ENCODE measurements at places on chromosomes 7 and 10.
A peak's percentile ranks its signal among the peaks of the same experiment; 100 is the strongest.

GRCh38 chr10:114545071-114545470 is 113.0 kb downstream of the ABLIM1 start:
- no peak for DNase-seq

GRCh38 chr7:2165610-2166594 is 66.8 kb downstream of the MAD1L1 start:
- no peak for DNase-seq

DNA sequence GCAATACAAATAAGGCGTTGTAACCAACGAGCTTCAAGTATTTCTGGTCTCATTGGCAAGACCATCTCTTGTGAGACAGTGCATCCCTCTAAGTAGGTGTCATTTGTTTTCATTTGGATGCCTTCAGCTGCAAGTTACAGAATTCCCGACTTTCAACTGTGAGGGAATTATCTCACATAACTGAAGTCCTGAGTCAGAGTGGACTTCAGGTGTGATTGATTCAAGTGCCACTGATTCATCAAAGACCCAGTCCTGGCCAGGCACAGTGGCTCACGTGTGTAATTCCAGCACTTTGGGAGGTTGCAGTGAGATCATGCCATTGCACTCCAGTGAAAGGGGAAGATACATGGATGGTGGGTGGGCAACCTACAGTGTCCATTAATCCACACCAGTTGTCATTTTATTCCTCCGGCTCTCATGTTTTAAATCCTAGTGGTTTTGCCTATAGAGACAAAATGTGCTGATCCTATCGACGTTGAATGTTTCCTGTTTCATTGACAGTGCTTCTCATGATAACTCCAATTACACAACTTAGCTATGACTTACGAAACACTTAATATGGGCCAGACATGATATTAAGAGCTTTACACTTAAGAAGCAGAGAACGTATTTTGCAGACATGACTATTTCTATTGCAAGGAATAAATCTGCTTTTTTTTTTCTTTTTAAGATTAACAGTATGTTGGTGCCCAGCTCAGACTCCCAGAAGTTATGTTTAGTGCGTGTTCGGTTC is 268.0 kb downstream of the FRMD4A start:
- DNase-seq = no peak

DNA sequence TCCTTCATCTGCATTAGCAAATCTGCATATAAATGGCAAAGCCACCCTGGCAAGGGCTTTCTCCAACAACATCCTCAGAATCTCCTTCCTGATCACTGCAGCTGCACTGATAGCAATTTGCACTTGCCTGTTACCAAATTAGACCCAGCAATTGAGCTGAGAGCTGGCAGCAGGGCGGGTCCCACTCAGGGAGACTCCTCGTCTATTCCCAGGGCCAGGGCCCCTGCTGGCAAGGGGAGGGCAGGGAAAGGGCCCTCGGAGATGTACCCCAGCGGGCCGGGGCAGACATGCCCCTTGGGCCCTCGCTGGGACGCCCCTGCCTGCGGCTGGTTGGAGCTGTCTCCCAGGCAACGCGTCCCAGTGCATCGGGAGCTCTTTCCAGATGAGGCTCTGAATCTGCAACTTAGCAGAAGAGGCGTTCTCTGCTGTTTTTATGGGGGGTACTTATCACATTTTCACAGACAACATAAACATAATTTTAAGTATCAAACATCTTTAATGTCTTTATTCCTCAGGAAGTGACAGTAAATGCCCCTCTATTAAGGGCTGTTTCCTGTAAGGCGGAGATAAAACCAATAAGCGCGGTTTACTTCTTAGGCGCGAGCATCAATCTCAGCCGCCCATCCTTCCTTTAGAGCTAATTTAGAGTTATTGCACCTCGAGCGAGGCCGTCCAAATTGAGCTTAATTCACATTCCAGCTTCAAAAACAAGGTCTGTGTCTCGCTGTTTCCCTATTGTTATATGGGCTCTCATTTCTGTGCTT is 249.0 kb upstream of the PPP2R2D start:
- no peak for DNase-seq

GRCh38 chr10:33235251-33235884 is 99.1 kb downstream of the NRP1 start:
- DNase-seq = no peak

DNA sequence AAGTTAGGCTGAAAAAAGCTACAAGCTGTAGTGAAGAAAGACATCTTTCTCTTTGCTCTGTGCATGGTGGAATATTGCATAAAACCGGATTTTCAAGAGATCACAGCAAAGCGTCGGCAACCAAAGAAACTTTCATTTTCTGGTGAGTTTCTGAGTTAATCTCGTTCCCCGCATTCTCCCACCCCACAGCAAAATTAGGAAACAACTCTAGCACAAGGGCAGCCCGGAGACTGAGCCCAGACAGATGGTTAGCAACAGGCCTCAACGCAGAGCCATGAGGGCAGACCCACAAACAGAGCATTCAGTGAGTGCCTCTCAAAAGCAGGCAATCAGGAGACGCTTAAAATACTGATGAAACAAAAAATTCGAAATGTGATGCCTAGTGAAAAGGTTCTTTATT is 396.1 kb upstream of the KLF6 start:
- no peak for DNase-seq

DNA sequence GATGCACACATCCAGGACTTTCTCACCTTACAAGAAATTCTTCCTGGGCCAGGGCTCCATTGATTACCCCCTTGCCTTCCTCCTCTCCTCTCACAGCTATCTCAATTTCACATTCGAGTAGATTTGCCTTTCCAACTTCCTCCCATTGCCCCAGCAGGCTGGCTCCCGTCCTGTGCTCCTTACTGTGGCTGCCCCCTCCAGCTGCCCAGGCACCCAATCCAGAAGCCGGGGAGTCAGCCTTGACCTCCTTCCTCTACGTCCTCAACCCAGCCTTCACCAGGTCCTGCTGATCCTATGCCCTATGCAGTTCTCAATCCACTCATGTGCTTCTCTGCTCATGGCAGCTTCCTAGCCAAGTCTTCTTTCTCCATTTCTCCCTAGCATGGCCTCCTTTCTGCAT is 85.7 kb upstream of the GPR26 start:
- no peak for DNase-seq

GRCh38 chr7:137977173-137977572 is 24.7 kb downstream of the CREB3L2 start:
- DNase-seq = no peak

DNA sequence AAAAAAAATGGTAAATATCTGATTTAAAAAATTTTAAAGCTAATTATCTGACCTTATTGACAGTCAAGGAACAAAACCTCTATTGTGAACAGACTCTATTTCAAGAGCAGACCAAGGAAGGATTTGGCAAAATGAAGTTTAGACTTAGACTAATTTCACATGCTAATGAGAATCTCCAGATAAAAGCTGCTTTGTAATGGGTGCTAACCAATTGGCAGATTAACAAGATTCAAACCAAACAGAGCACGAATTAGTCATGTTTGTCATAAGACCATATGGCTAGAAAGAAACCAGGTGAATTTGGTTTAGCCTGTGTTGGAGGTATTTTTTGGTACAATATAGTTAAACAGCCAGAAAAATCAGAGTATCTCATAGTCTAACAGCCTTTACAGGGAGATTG is 429.1 kb upstream of the NFE2L3 start:
- no peak for DNase-seq

DNA sequence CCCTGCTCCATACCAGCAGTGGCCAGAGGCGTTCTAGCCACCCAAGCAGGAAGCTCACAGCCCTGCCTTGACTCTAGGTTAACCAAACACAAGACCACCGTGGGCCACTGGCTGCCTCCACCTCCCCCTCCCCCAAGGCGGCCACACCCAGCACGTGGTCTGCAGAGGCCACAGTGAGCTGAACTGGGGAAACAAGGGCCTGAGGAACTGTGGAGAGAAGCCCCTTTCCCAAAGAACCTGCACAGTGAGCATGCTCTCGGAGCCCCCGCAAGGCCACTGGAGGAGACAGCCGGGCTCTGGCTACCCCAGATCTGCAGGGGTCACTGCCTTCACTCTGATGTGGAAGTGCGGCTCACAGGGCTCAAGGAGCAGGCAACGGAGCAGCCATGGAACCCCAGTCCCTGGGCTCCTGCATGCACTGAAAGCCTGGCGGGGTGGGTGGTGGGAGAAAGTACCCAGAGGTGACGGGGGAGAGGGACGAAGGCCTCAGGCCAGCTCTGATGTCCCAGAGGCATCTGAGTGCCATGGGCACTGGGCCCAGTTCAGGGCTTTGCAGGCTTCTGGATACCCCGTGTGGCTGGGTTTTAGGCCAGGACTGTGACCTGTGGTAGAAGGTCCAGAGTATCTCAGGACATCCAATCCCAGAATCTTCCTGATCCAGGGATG is 189.2 kb downstream of the EBF3 start:
- no peak for DNase-seq

DNA sequence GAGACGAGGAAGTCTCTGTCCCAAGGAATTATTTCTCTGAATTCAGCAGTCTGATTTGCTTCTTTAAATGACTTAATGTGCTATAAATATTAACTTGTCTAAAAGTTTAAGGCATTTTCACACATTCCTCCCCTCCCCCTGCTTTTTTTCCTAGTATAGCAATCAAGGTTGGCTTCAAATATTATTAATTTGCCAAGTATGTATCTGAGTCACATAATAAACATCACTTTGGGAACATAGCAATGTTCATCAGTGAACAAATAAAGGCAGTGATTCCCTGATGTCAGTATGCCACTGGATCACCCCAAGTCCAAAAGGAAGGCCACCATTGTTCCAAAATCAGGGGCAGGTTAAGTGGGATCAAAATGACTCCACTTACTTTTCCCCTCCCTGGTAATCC is 40.5 kb downstream of the PDE6C start:
- no peak for DNase-seq

- peak; percentile 35 for DNase-seq
Observed at GRCh38 chr10:15169555-15170401, 1.3 kb upstream of the NMT2 start.
